ENCODE measurements at places on chromosomes 6 and 20.

- no peak for DNase-seq
These were observed 161.5 kb upstream of the THBS2 start for GRCh38 chr6:169415179-169415578.

DNA sequence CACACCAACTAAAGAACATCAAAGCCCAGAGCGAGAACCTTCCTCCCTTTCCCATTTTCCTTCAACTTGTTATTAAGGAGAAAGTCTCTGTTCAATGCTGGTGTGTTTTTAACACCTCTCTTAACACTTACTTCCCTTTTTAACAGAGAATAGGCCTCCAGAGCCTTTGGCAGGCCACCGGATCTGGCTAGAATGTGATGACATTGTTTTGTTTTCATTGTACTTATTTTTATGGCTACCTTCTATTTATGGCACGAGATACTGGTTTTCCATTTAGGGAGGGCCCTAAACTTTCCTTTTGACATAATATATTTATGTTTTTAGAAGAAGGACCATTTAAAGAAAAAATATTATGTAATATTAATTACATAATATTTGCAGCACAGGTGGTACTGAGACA is 21.6 kb downstream of the TCF15 start:
- DNase-seq, result no peak

DNA sequence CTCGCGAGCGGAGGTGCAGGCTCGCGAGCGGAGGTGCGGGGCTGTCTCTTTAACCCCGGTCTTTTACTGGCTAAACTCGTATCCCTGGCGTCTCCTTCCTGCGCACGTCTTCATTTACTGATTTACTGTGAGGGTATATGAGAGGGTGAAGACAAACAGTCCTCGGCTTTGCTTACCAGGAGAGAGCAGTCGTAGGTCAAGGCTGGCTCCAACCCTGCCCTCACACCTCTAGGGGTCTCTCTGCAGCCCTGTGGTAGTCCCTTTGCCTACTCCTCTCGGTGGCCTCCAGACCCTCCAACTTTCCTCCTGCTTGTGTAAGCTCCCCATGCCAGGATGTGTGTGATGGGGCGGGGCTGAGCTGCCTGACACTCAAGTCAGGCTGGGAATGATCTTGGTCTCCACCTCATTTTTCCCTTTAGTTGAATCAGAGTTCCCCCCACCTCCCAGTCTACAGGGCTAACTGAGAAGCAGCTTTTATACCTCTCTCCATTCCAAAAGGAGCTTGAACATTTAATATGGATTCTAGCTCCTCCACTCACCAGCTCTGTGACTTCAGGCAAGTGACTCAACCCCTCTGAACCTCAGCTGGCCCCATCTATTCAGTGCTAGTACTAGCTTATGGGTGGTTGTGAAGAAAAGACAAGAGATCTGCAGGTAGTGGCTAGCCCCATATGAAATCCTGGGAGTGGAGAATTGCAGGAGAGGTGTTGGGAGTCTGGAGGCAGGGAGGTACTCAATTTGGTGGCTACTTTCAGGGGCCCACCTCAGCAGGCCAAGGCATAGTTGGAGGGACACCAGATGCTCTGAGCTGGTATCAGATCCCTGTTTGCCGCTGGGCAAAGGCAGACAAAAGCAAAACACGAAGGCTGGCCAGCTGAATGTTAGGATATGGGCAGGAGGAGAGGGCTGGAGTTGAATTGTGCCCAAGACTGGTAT is 902 bp downstream of the SLC29A1 start:
- no peak for DNase-seq

GRCh38 chr6:112231594-112232060 is 22.7 kb downstream of the LAMA4 start:
- DNase-seq, result peak; percentile 45

- DNase-seq, result no peak
These were observed 244.8 kb upstream of the SYNCRIP start for GRCh38 chr6:85887461-85887860.

DNA sequence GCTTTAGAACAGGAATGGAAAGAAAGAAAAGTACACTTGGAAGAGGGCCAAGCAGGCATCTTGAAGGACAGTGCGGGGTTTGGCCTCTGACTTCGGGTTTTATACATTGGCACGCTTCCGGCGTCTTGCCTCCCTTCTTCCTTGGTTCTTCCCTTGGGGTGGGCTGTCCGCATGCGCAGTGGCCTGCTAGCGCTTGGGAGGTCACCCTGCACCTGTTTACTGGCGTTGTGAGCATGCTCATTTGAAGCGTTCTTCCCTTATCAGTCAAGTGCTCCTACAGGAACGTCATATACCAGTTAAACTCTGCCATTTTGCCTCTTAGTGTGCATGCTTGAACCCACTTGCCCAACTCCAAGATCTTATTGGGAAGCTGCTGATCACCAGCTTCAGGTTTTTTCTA is 230.0 kb downstream of the TTLL2 start:
- DNase-seq, result no peak

DNA sequence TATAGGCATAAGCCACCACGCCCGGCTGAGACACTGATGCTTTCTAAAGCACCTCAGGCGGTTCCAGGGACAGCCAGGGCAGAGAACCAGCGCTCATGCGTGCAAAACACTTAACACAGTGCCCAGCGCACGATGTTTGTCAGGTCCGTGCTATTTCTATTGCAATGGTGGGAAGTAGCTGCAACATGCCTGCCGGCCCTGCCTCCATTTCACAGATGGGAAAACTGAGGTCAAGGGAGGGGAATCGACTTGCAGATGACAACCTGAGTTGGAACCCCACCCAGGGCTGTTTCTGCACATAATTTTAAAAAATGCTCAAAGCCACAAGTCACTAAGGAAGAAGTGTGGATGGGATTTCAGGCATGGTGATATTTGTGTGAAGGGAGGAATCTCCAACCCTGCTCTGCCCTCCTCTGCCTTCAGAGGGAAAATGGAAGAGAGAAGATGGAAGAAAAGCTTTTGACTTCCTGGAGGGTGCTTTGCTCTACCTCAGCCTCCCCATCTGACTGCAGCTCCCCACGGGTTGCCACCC is 39.9 kb downstream of the KIAA1755 start:
- no peak for DNase-seq

DNA sequence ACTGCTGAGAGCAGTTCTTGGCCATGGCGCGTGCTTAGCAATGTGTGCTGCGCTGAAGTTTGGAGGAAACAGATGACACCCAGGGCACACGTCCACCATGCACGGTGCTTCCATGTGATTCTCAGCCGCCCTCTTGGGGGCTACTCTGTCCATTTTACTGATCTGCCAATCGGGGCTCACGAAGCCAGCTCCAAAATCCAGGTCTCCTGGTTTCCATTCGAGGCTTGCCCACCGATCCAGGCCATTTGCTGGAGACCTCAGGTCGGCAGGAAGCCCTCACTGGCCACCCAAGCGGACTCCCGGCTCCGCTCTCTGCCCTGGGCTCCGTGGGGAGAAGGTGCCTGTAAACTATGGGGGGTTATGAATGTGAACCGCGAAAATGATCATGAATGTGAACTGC is 11.7 kb upstream of the FRMD1 start:
- DNase-seq, result no peak

DNA sequence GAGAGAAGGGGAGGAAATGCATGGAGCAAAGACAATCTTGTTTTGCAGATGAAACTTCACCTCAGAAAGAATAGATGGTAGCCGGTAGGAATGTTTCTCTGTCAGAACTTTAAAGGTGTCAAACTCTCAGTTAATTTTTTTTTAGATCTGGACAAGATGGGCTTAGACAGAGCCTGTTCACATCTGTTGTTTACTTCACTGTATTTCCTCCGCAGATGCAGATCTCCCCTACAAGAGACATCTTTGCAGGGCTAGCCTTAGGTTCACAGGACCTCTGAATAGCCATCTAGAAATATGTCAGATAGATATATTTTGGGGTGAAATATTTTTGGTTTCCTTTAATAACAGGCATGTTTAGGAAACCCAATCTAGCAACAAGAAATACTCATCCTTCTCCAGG is 12.1 kb upstream of the ZBP1 start:
- no peak for DNase-seq

DNA sequence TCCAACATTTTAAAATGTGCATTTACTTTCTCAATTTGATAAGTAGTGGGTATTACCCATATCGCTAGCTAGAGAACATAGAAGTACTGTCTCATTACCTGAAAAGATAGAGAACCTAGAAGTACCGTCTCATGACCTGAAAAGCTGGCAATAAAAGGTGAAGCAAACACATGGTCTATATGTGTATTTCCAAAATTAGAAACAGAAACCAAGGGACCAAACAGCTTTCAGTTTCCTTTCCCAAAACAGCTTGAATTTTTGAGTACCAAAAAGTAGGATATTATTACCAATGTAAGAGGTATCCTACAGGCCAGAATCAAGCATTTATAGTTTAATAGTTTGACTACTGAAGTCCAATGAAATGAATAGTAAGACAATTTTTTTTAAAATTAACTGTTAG is 77.2 kb downstream of the KIF13A start:
- no peak for DNase-seq

DNA sequence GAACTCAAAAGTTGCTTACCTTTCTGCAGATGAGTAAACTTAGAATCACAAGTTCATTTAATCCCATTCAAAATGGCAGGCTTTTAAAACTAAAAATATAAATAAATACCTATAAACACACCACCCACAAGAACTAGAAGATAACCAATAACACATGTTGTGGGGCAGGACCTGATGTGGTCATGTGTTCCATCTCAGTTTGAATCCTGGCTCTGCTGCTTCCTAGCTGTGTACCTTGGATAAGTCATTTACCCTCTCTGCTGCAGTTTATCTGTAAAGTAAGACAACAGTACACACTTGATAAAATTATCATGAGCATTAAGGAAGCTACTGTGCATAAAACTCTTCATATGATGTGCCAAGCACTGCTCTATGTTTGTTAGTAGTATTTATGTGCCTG is 22.0 kb downstream of the TRIM27 start:
- DNase-seq, result no peak

DNA sequence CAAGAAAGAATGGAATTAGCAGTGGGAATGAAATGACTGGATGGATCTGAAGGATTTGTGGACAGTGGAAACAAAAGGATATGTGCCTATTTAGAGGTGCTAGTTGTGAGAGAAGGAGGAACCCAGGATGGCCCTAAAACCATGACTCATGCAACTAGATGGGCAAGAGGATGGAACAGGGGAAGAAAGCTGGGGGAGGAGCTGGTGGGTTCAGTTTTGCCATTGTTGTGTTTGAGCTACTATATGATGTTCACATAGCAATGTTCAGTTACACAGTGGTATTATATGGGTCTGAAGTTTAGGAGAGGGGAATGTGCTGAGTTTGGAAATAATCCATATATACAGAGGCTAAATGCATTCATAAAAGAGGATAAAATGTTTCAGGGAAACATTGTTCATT is 125.7 kb upstream of the SSTR4 start:
- DNase-seq, result no peak

- peak; percentile 23 for DNase-seq
These were observed 169.9 kb upstream of the RNF217 start for GRCh38 chr6:124792386-124792785.

DNA sequence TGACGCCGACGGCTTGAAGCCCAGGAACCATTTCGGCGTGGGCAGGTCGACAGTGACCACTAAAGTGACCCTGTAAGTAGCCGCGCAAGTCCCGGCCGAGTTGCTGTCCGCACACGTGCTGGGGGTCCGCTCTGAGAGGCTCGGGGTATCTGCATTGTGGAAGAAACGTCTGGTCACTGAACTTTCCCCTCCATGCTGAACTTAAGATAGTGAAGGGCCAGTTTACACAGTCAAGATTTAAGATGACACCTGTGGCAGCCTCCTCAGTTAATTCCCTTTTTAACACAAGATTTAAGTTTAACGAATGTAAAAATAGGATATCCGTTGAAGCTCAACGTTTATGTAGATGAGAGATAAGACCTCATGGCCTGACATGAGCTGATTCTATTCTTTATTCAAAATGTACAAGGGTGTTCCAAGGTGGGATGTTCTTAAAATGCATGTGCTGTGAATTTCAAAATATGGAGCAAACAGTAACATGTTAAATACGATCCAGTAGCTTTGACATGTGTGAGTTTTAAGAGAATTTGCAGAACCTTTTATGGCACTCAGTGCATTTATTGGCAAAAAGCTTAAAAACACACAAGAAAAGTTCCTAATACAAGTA is 116.2 kb downstream of the RTN4IP1 start:
- DNase-seq, result no peak

DNA sequence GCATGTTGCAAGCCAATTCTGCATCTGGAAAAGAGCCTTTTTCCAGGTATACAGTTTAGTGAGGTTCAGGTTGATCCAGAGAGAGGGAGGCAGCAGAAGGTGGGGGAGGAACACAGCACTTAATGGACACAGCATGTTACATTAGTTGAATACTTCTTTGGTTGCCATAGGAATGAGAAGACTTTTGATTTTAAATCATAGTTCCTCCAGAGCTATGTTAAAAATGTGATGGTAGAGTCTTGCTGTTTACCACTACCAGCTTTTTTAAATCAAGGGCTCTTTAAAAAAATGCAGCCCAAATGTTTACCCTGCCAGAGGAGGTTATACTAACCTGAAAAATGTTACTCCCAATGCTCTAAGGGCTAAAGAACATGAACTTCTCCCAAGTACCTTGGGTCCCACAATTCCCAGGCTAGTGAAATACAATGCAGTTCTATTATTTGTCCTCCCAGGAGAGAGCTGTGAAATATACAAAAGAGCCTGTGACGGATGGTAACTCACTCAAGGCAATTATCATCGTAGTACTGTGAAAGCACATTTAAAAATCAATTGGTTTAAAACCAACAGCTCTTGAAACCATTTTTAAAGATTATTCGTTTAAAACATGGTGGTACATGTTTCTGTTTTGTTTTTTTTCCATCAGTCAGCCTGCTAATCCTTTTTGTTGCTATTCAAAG is 6.9 kb upstream of the PHACTR1 start:
- DNase-seq, result no peak

DNA sequence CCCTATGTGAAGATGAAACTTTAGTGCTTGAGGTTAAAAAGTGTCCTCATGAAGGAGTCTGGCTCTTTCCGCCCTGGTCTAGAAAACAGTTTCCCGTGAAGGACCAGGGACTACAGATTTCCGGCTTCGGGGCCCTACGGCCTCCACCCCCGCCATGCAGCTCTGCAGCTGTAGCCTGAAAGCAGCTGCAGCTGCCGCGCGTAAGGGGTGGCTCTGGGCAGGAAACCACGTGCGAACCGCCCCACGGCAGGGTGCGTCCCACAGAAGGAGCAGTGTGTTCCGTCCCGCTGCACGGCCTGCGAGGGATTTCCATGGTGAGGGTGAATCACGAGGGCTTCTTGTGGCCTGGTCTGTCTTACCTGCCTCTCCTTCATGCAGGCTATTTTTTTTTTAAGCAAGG is 117.0 kb downstream of the ERMARD start:
- DNase-seq, result no peak

DNA sequence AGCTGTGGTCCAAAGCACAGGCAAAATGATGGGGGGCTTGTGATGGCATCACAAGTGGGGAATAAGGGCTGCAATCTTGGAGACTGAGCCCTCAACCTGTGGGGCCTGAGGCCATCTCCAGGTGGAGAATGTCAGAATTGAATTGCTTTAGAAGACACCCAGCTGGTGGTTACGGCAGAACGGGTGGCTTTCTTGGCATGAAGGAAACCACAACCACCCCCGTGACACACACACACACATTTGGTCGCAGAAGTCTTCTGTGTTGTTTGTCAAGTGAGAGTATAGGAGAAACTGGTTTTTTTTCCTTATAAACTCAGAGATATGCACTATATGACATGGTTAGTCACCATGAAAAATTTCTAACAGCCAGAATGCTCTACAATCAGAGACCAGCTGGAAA is 139.5 kb upstream of the CDH4 start:
- no peak for DNase-seq

GRCh38 chr6:145903356-145904102 is 60.6 kb downstream of the SHPRH start:
- DNase-seq, result no peak

GRCh38 chr6:37484786-37485170 is 14.9 kb downstream of the CCDC167 start:
- DNase-seq, result no peak
